ENCODE measurements at places on chromosomes 11 and 22.

DNA sequence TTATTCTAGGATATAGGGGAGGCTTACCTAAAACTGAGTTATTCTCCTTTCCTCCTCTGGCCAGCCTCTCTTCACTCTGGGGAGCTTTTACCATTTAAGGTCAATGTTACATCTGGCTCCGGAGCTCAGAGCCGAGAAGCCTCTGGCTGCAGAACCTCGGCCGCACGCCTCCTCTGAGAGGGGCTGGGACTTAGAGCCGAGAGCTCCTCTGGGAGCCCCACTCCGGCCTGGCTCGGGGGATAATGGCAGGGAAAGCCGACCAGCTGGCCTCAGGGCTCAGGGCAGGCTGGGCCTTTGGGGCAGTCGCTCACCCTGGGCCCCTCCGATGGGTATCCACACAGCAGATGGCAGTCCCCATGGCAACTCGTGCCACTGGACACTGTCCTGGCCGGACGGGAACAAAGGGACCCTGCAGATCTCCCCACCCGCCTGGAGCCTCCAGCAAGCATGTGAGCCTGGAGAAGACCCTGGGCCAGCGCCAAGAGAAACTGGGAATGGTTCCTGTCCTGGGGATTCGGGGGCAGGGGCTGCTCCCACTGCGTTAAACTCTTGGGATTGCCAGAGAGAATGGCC lies at the start of gene IRAG1:
Gene IRAG1 (minus strand): TSS at position 247 of the 573 bp plus-strand sequence. CDS start 153 bp downstream, at position 94.
- DNase-seq, result no peak

- no peak for DNase-seq
Measured at GRCh38 chr11:4482445-4482844, at the start of gene OR52K1. TSS of gene OR52K1 (plus strand) at chr11:4482646. CDS start at chr11:4488901, 6,255 bp downstream.

DNA sequence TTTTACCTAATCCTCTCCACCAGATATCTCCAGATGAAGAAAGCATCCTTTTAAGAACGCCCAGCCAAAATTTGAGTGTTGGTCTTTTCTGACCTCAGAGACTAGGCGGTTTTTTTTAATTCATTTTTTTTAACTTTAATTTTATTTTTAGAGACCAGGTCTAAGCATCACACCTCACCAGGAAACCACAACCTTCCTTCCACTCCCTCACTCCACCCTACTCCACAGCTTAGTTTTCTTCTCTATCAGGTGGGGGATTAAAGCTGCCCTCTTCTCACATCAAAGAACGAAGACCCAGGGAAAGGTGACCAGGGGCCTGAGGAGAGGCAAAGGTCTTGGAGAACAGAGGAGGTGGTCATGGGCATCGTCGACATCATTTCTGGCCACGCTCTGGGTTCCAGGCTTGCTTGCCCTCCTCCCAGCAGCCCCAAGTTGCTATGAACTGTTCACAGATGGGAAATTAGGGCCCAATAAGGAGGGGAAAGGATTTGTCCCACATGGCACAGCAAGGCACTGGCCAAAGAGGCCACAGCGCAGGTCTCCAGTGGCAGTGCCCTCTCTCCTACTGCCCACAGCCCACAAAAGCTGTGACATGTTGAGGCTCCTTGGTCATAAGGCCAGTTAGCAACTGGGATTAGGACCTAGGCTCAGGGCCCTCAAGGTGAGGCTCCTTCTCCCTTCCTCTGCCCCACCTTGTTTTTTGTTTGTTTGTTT lies 1.4 kb upstream of the PEX16 start:
- no peak for DNase-seq

DNA sequence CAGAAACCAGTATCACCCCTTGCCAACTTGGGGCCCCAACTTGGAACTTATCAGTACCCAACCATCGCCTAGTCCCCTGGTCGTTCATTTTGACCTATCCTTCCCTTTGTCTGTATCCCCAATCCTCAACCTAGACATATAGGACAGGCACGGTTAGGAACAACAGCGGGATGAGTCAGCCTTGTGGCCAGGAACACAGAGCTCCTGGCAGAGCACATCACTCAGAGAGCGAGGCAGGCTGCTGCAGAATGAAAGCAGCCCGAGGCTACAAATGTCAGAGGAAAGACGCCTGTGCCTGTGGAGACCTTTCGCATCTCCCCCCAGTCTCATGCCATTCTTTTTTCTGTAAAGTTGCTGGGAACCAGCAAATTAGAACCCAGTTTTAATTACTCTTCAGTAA lies 14.6 kb downstream of the DKK3 start:
- peak; percentile 68 for DNase-seq

GRCh38 chr11:100575860-100576717 lies 111.0 kb upstream of the ARHGAP42 start:
- no peak for DNase-seq

DNA sequence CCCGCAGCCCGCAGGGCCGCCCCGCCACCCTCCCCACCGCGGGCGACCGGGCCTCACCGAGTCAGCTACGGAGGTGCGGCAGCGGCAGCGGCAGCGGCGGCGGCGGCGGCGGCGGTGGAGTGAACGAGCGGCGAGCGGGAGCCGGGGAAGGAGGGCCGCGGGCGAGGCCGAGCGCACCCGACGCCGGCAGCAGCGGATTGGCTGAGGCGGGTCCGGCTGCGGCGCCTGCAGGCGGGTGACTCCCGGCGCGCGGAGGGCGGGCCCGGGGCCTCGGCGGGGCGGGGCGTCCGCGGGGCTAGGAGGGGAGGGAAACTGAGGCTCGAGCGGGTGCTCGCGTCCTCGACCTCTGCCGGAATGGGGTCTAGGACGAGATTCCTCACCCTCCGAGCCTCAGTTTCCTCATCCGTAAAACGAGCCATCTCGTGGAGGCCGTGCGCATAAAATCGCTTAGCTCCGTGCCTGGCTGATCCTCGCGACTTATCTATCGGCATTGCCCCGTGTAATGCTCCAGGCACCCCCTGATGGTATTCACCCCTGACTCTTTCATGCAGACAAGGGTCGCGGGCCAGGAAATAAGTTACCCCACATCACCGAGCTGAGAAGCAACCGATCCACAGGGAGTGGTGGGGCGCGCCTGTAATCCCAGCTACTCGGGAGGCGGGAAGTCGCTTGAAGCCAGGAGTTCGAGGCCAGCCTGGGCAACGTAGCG lies at the start of gene CPT1A:
Gene CPT1A (minus strand): TSS at position 199 of the 709 bp plus-strand sequence. CDS start 26,442 bp downstream, outside the sequence.
- DNase-seq, result no peak

GRCh38 chr22:49973018-49973961 lies 12.7 kb downstream of the PIM3 start:
- no peak for DNase-seq

- DNase-seq, result no peak
Measured at GRCh38 chr22:38249803-38250642, 22.8 kb downstream of the TMEM184B start.

GRCh38 chr22:24827296-24827695 lies 21.3 kb downstream of the SGSM1 start:
- DNase-seq, result no peak

DNA sequence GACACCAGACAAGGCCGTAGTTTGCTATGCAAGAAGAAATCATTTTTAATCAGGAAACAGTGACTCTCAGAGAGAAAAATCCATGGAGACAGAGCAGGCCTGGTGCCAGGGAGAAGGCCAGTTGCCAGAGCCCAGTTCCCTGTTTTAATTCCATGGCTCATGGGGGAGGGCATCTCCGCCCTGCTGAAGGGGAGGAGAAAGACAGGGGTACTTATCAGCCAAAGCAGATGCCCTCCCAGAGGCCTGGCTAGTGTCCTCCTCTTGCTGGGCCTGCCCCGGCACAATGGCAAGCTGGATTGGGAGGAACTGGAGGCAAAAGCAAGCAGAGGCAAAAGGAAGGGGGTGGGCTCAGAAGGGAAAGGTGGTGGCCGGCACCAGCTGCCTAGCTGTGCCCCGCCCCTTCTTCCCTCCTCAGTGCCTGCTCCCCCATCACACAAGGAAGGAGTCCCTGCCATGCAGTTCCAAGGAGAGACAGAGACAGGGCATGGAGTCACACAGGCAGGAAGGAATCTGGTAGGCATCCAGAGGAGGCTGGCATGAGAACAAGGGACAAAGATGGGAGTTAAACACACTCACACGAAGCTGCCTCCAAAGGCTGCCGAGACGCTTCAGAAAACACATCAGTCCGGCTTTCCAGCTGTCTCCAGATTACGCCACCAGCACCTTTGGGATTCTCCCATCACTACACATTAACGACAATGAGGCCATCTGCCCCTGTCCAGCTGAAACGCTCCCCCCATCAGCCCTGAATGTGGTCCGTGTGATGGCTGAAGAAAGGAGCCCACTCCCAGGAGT lies 591.8 kb downstream of the BUD13 start:
- DNase-seq, result no peak

GRCh38 chr11:19055016-19055415 lies 5.5 kb downstream of the MRGPRX2 start:
- no peak for DNase-seq

DNA sequence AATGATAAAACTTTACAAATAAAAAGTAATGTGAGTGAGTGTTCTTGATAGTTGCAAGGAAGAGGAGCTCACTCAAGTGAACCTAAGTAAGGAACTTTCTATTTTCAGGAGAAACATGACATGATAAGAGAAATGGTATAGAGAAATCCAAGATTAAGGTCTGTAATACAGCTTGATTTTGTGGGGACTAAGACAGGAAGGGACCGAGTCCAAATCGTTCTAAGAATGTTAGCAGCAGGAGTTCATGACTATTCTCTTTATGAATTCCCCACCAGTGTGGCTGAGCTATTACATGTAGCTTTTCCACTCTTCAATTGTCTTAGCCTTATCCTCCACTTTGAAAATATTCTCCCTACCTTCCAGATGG lies 698.6 kb upstream of the ARHGAP42 start:
- no peak for DNase-seq

GRCh38 chr22:17767233-17768065 lies 6.8 kb downstream of the BID start:
- DNase-seq, result no peak

GRCh38 chr11:132448334-132448995 lies 1078.0 kb downstream of the NTM start:
- peak; percentile 70 for DNase-seq

DNA sequence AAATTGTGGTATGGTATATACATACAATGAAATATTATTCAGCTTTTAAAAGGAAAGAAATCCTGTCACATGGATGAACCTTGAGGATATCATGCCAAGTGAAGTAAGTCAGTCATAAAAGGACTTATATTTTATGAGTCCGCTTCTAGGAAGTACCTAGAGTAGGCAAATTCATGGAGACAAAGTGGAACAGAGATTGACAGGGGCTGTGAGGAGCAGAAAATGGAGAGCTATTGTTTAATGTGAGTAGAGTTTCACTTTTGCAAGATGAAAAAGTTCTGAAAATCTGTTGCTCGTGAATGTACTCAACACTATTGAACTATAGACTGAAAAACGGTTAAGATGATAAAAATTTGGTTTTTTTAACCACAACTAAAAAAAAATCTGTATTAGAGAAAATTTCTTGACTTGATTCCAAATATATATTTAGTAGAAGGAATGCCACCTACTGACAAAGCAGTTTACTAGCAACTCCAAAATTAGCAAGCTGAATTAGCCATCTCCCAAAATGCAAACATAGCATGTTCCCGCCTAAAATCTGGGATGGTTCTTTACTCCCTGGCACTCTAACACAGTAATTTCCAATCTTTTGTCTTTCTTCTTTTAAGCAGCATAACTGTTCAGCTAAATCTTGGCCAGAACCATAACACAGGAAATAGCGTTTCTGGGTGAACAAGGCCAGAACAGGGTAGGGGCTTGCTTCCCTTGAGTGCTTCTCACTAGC lies 1.5 kb downstream of the UFD1 start:
- DNase-seq, result no peak

- no peak for DNase-seq
Measured at GRCh38 chr11:3950996-3951660, 95.7 kb downstream of the STIM1 start.

GRCh38 chr11:1461826-1462697 lies 24.5 kb downstream of the MOB2 start:
- no peak for DNase-seq

DNA sequence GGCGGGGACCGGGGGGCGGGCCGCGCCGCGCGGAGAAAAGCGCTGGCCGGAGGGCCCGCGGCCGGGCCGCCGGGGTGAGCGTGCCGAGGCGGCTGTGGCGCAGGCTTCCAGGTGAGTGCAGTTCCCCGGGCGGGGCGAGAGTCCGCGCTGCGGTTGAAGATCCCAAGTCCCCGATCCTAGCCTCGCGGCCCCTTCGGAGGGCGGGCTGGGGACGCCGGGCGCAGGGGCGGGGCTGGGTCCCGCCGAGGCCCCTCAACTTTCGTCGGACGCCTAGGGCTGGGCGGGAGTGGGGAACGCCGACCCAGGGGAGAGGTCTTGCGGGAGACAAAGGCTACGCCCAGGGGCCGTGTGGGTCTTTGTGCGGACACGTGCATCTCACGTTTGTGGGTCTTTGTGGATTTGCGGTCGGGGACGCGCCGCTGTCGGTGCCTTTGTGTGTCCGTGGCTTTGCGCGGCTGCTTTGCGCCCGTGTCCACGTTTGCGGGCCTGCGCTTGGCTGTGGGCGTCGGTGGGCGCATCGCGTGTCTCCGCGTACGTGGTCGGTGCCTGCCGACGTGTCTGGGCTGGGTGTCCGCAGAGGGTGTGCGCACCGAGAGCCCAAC lies at the start of gene TSKU:
Gene TSKU (plus strand): TSS at position 63 of the 602 bp plus-strand sequence. CDS start 12,261 bp downstream, outside the sequence.
- DNase-seq, result no peak

GRCh38 chr22:33829546-33830280 lies 90.6 kb downstream of the LARGE1 start:
- no peak for DNase-seq

- DNase-seq, result no peak
Measured at GRCh38 chr11:25924586-25924985, 407.3 kb upstream of the ANO3 start.

GRCh38 chr11:126510621-126511370 lies 155.3 kb downstream of the ST3GAL4 start:
- DNase-seq, result no peak
